ENCODE measurements at places on chromosomes 11 and 22.

DNA sequence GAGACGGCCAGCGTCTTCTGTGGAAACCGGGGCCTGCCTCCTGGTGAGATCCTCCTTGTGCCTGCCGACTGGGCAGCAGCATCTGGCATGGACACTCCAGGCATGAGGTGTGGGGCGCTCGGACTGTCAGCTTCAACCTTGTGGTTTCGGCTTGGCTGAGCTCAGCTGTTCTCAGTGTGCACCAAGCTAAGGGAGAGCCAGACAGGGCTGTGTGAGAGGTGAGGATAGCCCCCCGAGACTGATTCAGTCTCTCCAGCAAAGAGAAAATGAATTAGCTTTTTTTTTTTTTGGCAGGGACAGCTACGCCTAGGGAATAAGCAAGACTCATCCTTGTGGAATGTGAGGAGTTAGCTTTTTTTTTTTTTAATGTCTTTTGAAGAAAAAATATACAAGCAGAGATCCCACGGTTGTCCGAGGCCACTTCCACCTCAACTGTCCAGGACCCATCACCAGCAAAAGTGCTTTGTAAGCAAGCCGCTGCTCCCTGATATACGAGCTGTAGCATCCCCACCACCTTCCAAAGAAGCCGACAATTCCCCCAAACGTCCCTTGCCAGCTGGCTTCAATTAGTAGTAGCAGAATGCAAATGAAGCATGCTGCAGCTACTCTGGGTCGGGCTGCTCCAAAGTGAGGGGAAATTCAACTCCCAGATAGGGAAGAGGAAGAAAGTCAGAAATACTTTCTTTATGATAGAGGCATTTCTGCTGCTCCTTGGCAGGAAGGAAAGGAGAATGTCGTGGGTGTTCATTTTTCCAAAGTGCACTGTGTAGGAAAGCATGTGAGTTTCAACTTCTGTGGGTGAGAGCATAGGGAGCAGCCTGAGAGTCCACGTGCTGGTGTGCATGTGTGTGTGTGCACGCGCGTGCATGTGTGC is 9.7 kb upstream of the THY1 start:
- no peak for DNase-seq

GRCh38 chr11:22625448-22626287 is at the start of gene FANCF:
FANCF (minus strand) TSS chr11:22625823; CDS start chr11:22625810, 13 bp downstream.
- peak; percentile 99 for DNase-seq

DNA sequence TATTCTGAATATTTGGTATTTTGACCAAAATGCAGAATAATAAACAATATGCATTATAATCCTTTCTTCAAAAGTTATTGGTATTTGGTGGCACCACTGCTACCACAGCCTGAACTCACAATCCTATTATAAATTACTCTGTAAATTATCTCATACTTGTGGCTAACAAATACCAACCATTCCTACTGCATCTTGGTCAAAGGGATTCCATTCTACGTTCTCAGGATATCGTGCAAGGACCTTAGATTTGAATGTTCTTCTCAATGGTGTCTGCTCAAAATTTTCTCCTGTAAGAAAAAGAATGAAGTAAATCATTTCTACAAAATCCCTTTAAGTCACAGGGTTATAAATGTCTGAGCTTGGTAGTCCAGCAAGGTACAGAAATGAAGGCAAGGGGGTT is 58.7 kb downstream of the DENND5A start:
- no peak for DNase-seq

GRCh38 chr11:63889344-63889743 is 27.6 kb downstream of the RCOR2 start:
- no peak for DNase-seq

DNA sequence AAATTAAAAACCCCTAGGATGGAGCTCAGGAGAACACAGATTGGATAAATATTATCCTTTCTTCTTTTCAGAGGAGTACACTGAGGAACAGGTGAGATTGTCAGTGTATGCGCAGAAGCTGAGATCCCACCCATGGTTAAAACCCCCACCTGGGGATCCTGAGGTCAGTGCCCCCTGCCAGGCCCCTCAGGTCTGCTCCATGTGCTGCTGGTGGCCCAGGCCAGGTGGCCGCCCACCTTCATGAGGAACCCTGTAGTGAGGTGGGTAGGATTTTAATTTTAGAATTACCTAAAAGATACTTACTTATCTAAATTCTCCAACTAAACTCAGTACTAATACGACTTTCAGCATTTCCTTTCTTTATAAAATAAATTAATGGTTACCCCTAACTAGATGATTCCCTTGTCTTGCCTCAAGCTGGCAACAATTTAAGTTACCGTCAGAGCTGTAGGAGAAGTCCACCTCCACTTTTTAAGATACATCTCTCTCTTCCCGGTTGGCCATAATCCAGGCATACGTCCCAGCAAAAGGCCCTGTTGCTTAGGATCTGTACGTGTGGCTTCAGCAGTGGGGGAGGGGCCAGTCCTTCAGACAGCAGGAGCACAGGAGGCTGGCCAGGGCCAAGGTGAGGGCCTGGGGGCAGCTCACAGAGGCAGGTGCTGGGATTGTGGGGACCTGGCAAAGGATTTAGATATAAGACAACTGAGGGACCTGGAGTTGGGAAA is 61.5 kb upstream of the PITPNB start:
- DNase-seq = no peak

GRCh38 chr11:72741849-72742512 is 10.2 kb downstream of the ARAP1 start:
- DNase-seq = no peak

GRCh38 chr11:69039501-69039900 is 9.2 kb upstream of the TPCN2 start:
- DNase-seq = no peak

- no peak for DNase-seq
These were observed 11.9 kb downstream of the SNX19 start for GRCh38 chr11:130904380-130904779.

DNA sequence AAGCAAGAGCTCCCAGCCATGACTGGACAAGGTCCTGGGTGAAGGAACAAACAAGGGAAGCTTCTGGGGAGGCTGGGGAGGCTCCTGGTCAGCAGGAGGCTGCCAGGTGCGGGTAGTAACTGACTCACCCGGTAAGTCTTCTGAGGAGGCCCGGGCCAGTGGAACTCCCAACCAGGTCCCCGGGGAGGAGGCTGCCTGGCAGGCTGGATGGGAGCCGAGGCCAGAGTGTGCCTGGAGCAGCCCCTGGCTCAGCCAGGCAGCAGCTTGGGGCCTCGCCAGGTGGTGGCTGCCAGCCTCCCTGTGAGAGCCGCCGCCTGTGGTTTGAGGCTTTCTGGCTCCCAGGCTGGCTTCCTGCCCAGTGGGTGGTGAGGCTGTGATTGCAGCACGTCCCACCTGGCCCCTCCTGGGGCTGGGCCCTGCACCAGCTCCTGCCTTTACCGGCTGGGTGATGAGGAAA is 46.2 kb downstream of the IGF2 start:
- no peak for DNase-seq

All from inflammatory macrophage treated with lipopolysaccharide for 1 hour (primary cell).